Activated CD8-positive, alpha-beta memory T cell treated with anti-CD3 and anti-CD28 coated beads, Interleukin-2, amount 10 ng/mL, durations not matched to agents 7 days and 5 days (primary cell): ENCODE measurements at places on chromosomes 16 and 17.

DNA sequence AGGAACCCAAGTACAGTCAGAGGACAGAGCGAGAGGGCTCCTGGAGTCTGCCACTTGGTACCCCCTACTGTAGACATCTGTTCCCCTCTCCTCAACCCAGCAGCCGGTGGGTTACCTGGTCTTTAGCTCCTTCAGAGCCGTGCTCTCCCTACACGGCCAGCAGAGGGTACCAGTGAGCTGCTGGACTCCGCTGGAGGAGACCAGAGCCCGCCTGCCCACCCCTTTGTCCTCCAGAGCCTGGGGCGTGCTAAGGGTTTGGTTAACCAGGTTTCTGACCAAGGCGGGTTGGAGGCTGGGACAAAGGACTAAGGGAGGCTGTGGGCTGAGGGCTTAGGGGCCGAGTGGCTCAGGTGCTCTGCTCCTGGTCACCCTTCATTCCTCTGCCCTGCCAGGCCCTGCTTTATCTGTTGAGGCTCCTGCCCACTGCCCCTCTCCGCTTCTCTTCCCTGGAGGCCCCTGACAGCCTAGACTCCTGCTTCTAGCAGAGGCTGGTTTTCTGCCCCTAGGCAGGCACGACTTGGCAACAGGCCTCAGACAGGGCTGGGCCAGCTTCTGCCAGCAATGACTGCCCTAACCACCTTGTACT is 2.7 kb upstream of the HSD11B2 start:
- no peaks in the 10 kb centered on the region for H3K36me3 ChIP-seq
- peak; percentile 71 for DNase-seq
- peaks cover 7% of the 10 kb centered on the region for H3K4me1 ChIP-seq
- H3K4me3 ChIP-seq = no peak overlapping the region
- no peak overlapping the region for H3K27ac ChIP-seq

DNA sequence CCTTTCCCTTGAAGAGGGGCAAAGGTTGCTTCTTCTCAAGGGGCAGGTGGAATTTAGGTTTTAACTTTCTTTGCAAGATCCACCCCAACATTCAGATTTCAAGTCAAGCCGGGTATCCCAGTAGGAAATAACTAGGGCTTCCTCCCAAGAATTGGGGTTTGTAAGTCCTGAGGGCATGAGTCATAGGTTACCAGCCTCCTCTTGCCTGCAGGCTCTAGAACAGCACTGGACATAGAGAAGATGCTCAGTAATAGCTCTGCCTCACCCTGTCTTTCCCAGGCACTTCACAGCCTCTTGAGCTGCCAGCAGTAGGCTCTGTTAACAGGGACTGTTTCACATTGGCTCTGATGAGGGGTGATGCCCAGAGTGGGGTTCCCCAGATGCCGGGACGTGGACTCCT is 35.8 kb upstream of the ZFP90 start:
- no peaks in the 10 kb centered on the region for H3K36me3 ChIP-seq
- H3K4me3 ChIP-seq = no peak overlapping the region
- H3K27me3 ChIP-seq = peaks cover 23% of the 10 kb centered on the region
- DNase-seq = no peak
- H3K4me1 ChIP-seq = no peaks in the 10 kb centered on the region
- no peak overlapping the region for H3K27ac ChIP-seq

GRCh38 chr17:80855196-80855947 is 136.3 kb upstream of the CHMP6 start:
- no peak for DNase-seq
- no peaks in the 10 kb centered on the region for H3K27me3 ChIP-seq
- H3K4me1 ChIP-seq = peaks cover 90% of the 10 kb centered on the region

DNA sequence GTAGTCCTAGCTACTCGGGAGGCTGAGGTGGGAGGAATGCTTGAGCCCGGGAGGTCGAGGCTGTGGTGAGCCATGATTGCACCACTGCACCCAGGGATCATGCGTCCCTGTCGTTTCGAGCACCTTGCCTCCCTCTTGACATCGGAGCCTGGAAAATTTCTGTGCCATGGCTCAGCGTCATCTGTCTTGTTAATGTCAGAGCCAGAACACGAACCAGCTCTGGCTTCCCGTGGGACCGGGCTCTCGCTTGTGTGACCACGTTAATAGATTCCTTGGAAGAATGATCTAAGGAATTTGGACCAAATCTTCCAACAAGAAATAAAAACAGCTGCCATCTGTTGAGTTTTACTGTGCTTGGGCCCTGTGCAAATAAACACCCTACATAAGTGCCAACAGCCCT is 117.7 kb downstream of the ABCC1 start:
- H3K4me1 ChIP-seq = peaks cover 15% of the 10 kb centered on the region
- peaks cover 28% of the 10 kb centered on the region for H3K36me3 ChIP-seq
- no peak overlapping the region for H3K4me3 ChIP-seq
- H3K27ac ChIP-seq = no peak overlapping the region
- DNase-seq = no peak

DNA sequence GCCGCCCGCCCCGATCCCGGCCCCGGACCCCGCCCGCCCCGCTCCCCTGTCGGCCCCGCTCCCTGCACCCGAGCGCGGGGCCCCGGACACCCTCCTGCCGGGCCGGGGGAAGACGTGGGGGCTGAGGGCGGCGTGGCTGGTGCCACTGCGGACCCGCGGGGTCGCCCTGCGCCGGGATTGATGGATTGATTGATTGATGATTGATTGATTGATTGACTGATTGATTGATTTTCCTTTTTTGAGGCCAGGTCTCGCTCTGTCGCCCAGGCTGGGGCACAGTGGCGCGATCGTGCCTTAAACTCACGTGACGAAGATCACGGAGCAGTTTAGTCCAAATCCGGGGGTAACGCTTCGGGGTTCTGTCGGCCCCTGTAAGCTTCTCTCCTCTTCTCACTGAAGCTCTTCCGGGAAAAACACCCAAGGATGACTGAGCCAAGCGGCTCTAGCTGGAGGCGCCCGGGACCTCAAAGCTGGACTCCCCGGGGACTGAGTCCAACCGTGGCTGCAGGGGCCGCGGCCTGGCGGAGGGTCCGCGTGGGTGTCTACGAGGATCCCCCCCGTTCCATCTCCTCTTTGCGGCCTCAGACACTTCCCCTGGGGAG is 40.2 kb upstream of the BHLHA9 start:
- peaks cover 12% of the 10 kb centered on the region for H3K36me3 ChIP-seq
- H3K27me3 ChIP-seq = peaks cover 52% of the 10 kb centered on the region
- no peak for DNase-seq
- peak overlapping the region; percentile 61 for H3K27ac ChIP-seq
- peak overlapping the region; percentile 81 for H3K4me3 ChIP-seq

- no peak overlapping the region for H3K4me3 ChIP-seq
- H3K36me3 ChIP-seq = no peaks in the 10 kb centered on the region
- peaks cover 2% of the 10 kb centered on the region for H3K4me1 ChIP-seq
- DNase-seq = no peak
- no peaks in the 10 kb centered on the region for H3K27me3 ChIP-seq
Observed at GRCh38 chr17:73423806-73424205, 112.0 kb upstream of the CDC42EP4 start.

GRCh38 chr16:27811881-27812280 is 251.6 kb downstream of the GSG1L start:
- H3K4me3 ChIP-seq = no peak overlapping the region
- H3K36me3 ChIP-seq = no peaks in the 10 kb centered on the region
- H3K27me3 ChIP-seq = peaks cover 4% of the 10 kb centered on the region
- no peak for DNase-seq
- H3K4me1 ChIP-seq = no peaks in the 10 kb centered on the region

DNA sequence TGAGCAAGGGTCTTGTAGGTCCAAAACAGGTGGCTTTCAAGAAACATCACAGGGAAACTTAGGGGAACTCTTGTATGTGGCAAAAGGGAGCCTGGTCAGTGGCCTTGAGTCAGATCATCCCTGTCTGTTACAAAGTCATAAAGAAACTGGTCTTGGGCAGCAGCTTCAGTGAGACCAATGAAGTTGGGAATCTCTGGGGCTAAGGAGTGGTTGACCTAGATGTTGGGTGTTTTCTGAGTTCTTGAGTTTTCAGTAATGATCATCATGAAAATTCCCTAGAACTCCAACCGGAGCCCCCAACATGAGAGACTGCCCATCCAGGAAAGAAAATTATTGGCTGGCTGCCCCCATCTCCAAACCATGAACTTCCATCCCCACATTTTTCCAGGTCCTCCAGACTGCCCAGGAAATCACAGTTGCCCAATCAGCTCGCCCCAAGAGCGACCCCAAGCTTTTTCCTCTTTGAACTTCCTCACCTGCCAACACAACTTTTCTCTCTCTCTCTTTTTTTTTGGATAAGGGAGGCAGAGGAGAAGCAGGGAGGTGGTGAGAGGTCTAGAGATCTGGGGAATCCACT is 3.9 kb downstream of the CCR7 start:
- H3K27ac ChIP-seq = peak overlapping the region; percentile 93
- DNase-seq = no peak
- peak overlapping the region; percentile 77 for H3K4me3 ChIP-seq
- H3K36me3 ChIP-seq = peaks cover 49% of the 10 kb centered on the region

GRCh38 chr17:72120642-72121163 is at the start of gene SOX9:
Gene SOX9, plus strand, starts transcription at chr17:72121020. Its CDS starts 372 bp downstream, at chr17:72121392.
- H3K4me3 ChIP-seq = no peak within 1 kb of the TSS
- peaks cover 10% of the 10 kb centered on the region for H3K36me3 ChIP-seq
- H3K4me1 ChIP-seq = peaks cover 4% of the 10 kb centered on the region
- peaks cover 78% of the 10 kb centered on the region for H3K27me3 ChIP-seq

DNA sequence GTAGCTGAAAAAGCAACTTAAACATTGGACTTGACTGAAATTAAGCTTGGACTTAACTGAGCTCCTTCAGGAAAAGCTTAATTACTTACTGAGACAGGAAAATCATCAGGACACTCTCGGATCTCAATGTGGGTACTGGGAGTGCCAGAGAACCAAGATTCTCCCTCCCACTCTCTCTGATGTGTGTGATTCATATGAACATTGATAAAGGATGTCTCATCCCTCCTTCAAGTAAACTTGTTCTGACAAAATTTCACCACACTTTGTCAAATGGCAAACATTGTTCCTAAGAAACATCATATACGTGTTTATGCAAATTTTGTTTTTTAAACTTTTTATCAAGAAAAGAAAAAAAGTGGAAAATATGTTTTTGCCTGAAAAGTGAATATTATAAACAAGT is 4.1 kb upstream of the SLFN5 start:
- no peak for DNase-seq
- peak overlapping the region; percentile 100 for H3K4me3 ChIP-seq
- H3K27ac ChIP-seq = peak overlapping the region; percentile 79

DNA sequence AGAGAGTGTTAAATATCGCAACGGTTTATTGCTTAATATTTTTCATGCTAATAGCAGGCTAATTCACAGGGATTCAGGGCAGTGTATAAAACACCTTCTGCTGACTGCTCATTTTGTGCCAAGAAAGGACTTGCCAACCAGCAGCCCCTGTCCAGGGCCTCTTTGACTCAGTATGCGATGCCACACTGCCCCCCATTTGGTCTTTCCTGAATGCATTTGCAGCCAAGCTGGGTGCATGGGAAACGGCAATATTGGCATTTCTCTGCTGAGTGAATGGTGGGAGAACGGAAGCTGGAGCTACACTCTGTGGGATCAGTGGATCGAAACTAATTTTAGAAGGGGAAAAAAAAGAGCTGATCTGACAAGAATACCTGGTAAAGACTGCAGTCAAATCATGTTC is 152.9 kb upstream of the C16orf82 start:
- H3K4me3 ChIP-seq = no peak overlapping the region
- no peak for DNase-seq
- H3K4me1 ChIP-seq = no peaks in the 10 kb centered on the region
- H3K27me3 ChIP-seq = peaks cover 2% of the 10 kb centered on the region
- no peaks in the 10 kb centered on the region for H3K36me3 ChIP-seq

GRCh38 chr16:15777533-15778203 is 79.2 kb downstream of the MYH11 start:
- no peak overlapping the region for H3K4me3 ChIP-seq
- no peak overlapping the region for H3K27ac ChIP-seq
- DNase-seq = peak; percentile 46
- H3K36me3 ChIP-seq = no peaks in the 10 kb centered on the region
